ENCODE measurements at places on chromosomes 2 and 18.

GRCh38 chr2:24731923-24732322 is 61.3 kb downstream of the PTRHD1 start:
- DNase-seq, result no peak

DNA sequence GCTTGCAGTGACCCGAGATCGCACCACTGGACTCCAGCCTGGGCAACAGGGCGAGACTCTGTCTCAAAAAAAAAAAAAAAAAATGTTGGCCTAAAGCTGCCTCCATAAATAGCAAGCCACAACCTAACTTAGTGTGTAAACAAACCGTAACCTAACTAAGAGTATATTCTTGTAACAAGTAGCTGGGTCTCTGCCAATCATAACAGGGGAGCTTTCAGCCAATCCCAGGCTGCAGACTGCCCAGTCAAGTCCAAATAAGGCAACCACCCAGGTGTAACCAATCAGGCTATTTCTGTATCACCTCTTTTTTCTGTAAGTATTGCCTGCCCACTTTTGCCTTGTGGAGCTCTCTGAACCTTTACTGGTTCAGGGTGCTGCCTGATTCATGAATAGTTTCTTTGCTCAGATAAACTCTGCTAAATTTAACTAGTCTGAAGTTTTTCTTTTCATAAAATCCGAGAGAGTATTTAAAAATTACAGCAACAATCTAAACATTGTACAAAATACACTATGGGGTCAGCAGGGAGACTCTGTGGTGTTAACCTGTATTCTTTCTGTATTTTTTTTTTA is 4.5 kb downstream of the PSTPIP2 start:
- no peak for DNase-seq

- peak; percentile 30 for DNase-seq
Measured at GRCh38 chr18:13501891-13502290, 224.5 kb downstream of the FAM210A start.

- no peak for DNase-seq
Measured at GRCh38 chr18:75113455-75113854, 95.5 kb downstream of the PTGR3 start.

DNA sequence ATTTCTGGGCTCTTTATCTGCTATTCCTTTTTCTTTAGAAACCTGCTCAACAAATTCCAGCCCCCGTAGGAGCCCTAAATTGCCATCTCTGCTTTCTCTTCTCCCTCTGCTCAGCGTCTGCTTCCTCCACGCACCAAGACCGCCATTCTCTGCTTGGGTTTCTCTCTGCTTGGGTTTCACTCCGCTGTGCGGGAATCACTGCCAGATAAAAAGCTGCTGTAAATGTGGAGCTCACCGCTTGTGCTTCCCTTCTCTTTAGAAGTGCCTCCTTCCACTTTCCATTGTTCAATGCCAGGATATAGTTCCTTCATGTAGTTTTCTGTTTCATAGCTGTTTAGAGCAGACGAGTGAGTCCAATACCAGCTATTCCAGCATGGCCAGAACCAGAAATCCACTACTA is 45.9 kb downstream of the TMEM237 start:
- DNase-seq, result no peak

DNA sequence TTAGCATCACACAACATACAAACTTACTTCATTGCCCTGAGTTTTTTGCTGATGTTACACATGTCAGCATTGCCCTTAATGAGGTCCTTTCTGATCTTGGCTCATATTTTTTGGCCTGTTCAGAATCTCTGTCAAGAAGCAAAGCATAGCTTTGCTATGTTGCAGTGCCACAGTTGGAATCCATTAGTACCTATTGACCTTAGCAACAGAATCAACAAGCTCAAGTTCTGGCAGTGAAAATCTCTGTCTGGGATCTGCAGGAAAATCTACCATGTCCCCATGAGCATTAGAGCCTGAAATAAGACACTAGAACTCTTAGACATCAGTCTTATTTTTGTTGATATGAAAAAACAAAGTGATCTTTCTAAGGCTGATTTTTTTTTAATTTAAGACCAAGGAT is 105.6 kb upstream of the FHL2 start:
- no peak for DNase-seq

DNA sequence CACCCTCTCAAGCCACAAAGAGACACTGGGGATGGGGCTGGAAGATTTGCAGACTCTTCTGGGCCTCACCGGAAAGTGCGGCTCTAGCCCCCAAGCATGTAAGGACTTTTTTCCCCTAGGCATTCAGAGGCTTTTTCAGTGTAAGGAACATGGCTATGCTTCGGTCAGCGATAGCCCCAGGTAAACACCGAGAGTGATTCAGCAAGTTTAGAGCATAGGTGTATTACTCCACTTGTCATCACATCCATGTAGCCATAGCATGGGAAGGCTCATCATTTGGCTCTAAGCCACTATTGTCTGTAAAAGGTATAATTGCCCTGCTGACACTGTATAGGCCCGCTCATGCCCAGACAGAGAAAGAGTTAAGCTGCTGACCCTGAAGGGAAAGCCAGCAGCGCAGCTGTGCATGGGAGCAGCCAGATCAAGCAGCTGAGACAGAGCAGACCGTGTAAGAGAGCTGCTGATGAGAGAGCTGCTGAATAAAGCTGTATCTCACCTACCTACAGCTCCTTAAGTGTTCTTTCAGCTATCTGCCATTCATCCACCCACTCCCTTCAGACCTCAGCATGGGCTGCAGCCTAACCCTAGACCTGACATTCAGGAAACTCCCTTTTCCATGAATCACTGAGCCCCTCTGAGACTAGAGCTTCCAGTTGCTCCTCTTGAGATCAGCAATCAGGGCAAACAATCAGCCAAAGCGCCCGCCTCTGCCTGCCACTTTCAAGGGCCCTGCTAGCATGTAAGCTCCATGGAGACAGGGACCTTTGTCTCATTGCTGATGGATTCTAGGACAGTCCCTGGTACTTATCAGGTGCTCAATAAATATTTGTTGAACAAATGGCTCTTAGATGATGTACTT is 25.5 kb downstream of the LGALSL start:
- no peak for DNase-seq

GRCh38 chr2:143623909-143624260 is 494.7 kb downstream of the ARHGAP15 start:
- DNase-seq, result no peak

DNA sequence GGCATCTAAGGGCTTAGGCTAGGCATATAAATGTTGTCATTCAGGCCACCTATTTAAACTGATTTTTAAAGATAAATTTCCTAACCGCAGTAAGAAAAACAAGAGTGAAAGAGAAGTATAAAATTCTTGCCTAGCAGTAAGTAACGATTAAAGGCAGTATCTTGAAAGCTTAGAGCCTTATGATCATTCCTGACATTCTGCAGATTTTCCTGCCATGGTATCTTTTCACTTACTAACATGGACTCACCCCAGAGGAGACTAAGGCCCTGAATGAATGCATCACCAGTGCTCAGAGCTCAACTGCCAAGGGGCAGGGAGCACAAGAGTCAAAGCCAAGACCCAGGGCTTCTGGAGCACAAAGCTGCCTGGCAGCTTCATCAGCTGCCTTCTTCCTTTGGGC is 133.1 kb downstream of the GCA start:
- DNase-seq, result no peak

DNA sequence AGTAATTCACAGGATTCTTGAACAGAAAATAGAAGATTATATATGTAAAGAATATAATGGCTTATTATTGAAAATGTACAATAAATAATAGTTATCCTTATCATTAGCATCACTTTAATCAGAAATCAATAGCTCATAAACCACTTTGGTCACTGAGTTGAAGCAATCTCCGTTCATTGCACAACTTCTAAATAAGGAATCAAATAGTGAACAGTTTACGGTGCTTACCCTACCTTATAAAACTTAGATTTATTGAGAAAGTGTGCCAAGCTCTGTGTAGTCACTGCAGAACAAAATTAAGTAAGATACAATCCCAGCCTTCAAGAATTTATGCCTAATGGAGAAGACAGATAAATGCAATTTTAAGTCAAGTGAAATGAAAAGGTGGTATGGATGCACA is 6.7 kb downstream of the VSNL1 start:
- no peak for DNase-seq

DNA sequence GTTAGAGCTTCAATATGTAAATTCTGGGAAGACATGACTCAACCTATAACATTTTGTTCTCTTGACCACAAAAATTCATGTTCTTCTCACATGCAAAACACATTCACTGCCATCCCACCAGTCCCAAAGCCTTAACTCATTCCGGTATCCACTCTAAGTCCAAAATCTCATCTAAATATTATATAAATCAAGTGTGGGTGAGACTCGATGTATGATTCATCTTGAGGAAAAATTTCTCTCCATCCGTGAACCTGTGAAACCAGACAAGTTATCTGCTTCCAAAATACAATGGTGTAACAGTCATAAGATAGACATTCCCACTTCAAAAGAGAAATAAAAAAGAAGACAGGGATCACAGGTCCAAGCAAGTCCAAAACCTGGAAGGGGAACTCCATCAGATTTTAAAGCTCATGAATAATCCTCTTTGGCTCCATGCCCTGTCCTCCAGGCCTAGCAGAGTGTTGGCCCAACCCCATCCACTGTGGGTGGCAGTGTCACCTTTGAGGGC is 101.3 kb downstream of the RAD51AP2 start:
- DNase-seq, result no peak

GRCh38 chr2:207796585-207797350 is 27.1 kb upstream of the FZD5 start:
- DNase-seq, result no peak

DNA sequence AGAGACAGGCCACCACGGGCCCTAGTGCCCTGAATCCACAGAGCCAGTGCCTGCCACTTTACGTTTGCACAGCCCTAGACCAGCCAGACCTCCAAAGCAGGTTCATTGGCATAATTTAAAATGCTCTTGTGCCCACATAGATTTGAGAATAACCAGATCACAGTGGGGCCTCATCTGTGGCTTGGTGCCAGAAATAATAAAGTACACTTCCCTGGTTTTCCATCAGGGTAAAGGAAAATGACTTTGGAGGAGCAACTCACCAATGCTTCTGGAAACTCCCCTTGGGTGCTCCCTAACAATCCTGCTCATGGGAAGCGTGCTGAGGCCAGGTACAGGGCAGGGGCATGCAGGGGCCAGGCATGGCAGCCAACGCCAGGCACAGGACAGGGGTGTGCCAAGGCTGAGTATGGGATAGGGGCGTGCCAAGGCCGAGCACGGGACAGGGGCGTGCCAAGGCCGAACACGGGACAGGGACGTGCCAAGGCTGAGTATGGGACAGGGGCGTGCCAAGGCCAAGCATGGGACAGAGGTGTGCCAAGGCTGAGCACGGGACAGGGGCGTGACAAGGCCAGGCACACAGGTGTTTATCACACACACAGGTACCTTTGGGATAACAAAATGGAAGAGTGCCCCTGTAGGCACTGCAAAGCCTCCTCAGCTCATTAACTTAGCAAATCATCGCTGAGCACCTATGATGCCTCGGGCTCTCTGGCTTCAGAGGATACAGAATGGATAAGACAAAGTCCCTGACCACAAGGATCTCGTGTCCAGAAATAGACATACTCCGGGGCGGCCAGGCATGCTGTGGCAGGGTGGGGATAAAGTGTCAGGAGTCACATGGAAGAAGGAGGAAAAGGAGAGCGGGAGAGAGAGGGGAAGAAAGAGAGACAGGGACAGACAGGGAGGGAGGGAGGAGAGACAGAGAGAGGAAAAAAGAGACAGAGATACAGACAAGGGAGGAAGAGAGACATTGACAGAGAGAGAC is 334.7 kb downstream of the EIPR1 start:
- DNase-seq, result no peak

DNA sequence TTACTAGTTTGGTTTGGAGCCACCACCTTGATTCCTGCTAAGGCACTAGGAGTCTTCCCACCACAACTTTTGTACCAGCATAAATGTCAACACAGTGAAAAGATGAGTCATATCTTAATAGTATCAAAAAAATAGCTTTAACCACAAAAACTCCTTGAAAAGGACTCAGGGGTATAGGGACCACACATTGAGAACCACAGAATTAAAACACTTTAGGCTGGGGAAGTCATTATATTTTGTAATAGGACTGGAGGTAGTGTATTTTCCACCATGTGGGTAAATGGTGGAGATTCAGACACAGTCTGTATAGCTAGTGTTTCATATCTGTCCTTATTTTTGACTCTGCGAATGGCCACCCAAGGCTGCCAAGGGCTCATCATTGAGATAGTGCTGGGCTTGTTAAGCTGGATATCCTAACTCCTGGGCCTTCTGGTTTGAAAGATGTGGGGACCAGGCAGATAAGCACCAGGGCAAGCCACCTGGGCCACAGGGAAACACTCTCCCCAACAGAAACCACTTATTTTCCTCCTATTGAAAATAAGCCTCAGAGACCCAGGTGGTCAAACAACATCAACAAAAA is 19.1 kb upstream of the FHL2 start:
- no peak for DNase-seq

DNA sequence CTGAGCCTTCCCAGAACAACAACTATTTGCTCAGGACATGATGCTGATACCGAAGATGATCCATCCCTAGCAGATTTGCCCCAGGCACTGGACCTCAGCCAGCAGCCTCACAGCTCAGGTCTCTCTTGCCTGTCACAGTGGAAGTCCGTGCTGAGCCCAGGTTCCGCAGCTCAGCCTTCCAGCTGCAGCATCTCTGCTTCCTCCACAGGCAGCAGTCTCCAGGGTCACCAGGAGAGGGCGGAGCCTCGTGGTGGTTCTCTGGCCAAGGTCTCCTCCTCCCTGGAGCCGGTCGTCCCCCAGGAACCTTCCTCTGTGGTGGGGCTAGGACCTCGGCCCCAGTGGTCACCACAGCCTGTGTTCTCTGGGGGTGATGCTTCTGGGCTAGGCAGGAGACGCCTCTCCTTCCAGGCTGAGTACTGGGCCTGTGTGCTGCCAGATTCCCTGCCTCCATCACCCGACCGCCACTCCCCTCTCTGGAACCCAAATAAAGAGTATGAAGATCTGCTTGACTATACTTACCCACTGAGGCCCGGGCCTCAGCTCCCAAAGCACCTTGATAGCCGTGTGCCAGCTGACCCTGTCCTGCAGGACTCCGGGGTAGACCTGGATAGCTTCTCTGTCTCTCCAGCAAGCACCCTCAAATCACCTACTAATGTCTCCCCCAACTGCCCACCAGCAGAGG is 15.4 kb downstream of the CEP68 start:
- no peak for DNase-seq

DNA sequence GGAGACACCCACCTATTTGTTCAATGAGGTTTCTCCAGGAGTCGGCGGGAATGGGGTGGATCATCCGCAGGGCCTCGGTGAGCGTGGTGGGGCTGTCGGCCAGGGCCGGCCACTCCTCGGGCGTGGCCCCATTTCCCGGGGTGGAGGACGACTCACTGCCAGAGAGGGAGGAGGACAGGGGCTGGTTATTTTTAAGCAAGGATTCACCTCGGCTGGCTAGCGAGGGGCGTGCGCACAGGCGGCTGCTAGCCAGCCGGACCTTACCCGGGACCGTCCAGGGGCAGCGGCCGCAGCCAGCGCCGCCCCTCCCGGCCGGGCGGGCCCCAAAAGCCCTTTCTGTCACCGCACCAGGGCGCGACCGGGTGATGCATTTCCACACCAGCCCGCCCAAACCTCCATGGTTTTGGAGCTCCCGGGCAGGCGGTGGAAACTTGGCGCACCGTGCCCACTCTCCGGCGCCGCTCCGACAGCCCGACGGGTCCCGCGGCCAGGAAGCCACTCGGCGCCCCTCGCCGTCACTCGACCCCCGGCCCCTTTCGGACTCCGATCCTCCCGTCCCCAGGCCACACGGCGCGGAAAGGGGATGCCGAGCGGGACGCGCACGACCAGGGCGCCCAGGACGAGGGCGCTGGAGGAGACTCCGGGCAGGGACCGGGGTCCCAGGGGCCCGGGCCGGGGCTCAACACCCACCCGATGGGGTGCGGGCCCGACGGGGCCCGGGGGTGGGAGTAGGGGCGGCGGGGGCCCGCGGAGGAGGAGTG is 57.1 kb downstream of the SNORC start:
- peak; percentile 39 for DNase-seq

GRCh38 chr2:202871300-202872141 is at the start of gene ICA1L:
Gene ICA1L (minus strand): TSS chr2:202871766. CDS start chr2:202829009, 42,757 bp downstream.
- peak; percentile 94 for DNase-seq
